ENCODE measurements at places on chromosomes 16 and 17.
A peak's percentile ranks its signal among the peaks of the same experiment; 100 is the strongest.

DNA sequence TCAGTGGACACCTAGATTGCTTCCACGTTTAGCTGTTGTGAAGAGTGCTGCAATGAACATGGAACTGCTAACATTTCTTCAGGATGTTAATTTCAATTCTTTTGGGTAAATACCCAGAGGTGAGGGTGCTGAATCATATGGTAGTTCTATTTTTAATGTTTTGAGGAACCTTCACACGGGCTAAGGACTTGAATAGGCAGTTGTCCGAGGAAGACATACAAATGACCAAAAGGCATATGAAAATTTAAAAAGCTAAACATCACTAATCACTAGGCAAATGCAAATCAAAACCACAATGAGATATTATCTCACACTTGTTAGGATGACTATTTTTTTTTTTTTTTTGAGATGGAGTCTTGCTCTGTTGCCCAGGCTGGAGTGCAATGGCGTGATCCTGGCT is 173.3 kb downstream of the PRKCB start:
- DNase-seq, result no peak

GRCh38 chr16:85422196-85422631 is 190.9 kb upstream of the GSE1 start:
- no peak for DNase-seq

- no peak for DNase-seq
Observed at GRCh38 chr17:1776857-1777256, 15.0 kb downstream of the SERPINF1 start.

DNA sequence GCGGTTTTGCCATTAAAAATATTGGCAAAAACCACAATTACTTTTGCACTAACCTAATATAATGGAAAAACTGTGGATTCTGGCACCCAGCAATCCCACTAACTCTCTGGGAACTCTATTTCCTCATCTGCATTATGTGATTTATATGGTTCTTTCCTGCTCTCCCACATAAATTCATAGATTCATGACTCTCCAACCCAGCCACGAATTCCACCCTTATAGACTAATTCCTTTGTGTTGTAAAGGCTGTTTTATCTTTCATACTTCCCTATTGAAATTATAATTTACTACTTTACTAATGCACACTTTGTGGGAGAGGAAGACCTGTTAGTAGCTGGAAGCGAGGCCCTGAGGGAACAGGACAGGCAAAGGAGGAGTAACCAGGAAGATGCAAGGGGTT is 88.4 kb upstream of the GNAO1 start:
- DNase-seq, result no peak

DNA sequence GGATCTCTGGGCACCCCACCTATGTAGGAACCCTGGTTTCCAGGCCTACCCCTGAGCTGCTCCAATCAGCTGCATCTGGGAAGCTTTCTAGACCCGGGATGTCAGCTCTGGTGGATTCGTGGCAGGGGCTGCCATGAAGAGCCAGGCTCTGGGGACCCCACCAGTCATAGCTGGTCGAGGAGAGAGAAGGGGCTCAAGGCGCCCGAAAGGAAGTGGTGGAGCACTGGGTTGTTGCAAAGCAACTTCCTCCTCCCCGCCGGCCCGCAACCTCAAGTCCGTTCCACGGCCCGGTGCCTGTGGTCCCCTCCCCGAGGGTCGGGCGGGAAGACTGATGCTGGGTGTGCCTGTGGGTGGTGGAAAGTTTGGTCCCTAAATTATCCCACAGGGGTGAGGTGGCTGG is 10.2 kb downstream of the TBKBP1 start:
- no peak for DNase-seq

GRCh38 chr17:9242497-9242881 is 221.2 kb downstream of the NTN1 start:
- DNase-seq, result no peak

- DNase-seq, result no peak
Observed at GRCh38 chr16:80197741-80198201, 343.0 kb upstream of the DYNLRB2 start.

DNA sequence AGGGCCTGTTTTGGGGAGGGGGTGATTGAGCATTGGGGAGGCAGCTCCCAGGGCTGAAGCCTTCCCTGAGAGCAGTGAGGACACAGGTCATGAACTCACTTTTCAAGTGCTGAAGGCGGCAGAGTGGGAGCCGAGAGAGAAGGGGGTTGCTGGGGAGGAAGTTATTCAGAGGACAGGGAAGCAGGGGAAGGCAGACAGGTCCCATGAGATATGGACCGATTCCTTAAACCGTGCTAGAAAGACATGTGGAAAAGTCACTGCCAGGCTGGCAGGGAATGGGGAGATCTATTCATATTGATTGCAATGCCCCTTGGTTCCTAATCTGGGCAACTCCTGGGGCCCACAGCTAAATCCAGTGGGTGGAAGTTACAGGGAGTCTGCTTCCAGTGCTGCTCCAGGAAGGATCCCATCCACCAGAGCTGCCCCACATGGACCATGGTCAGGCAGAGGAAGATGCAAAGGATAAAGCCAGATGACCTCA is 1.1 kb downstream of the CCL4 start:
- no peak for DNase-seq

GRCh38 chr16:86704516-86704915 is 126.2 kb downstream of the FOXL1 start:
- no peak for DNase-seq

DNA sequence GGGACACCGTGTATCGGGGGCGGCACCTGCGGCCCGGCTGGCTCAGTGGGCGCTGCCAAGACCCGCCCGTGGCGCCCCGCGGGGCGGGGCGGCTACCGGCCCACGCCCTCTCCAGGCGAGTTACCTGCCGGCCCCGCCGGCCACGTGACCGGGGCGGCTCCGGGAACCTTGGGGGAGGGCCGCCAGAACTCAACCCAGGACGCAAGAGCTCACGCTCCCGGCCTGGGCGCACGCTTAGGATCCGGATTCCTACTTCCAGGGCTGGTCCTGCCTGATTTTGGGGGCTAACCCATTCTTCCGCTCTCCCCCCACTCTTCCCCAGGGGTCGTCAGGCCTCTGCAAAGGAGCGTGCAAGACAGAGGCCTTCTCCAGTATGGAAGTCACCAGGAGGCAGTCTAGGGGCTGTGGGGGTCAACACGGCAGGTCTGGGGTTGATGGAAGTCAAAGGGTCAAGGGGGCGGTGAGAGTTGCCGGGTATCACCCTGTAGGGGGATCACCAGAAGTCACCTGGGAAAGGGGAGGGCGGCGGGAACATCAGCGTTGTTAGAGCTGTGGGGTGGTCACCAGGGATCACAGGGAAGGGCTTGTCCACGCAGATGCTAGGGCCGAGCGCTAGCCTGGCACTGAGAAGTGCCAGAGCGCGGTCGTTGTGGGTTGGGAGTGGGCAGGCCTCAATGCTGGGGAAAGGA is 354 bp upstream of the ESRP2 start:
- DNase-seq, result peak; percentile 41

Measured in GM19239 (cell line).